ENCODE measurements at places on chromosomes 3 and 15. TPM values are rescaled to one million over a fixed set of nuclear protein-coding genes. Genes with fewer than 3 reads are reported as not detected.

The ZBTB47 gene
- total RNA-seq: 4.2 TPM

The NRROS gene
- 2.8 TPM for total RNA-seq

The PLAAT1 gene
- total RNA-seq: 5.6 TPM

The SMCO1 gene
- total RNA-seq: not detected

The NT5DC2 gene
- 444 TPM for total RNA-seq

The P2RY1 gene
- 6.4 TPM for total RNA-seq

The STAB1 gene
- 0.90 TPM for total RNA-seq

The NEK10 gene
- 0.66 TPM for total RNA-seq

The SEMA5B gene
- 9.4 TPM for total RNA-seq

The FAM107A gene
- 0.13 TPM for total RNA-seq

The SERPINI2 gene
- not detected for total RNA-seq

- no peak for DNase-seq
Measured at GRCh38 chr3:65112751-65113300, 425.0 kb upstream of the ADAMTS9 start.

DNA sequence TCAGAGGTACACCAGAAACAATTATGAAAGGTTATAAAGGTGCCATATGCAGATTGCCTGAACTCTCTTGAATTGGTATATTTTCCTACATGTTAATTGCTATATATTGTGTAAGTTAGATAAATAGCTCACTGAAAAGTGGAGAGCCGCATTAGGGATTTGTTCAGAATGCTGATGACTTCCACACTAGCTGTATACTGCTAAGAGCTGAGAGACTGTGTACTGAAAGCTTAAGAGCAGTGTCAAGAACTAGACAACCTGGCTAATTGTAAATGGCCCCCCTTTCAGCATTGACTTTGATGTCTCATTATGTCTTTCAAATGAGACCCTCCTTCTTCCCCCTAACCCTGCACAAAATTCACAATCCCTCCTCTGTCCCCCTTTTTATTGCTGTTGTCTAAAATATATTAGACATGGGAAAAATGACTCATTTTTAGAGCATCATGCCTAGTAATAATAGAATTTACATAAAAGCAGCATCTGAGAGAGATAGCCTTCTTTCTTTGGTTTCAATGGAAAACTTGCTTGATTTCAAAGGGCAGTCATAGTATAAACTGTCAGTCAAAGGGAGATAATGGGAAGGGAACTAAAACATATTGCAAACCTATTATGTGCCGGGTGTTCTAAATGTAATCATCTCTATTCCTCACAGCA lies 34.7 kb upstream of the GREM1 start:
- no peak for DNase-seq

- DNase-seq: peak; percentile 70
Measured at GRCh38 chr15:71085809-71086208, 29.5 kb upstream of the THSD4 start.

- no peak for DNase-seq
Measured at GRCh38 chr15:22253676-22254408, 173.5 kb downstream of the OR4M2 start.

- no peak for DNase-seq
Measured at GRCh38 chr3:177335728-177336127, 138.4 kb upstream of the TBL1XR1 start.

- peak; percentile 78 for DNase-seq
Measured at GRCh38 chr3:52820736-52821135, 9.7 kb downstream of the ITIH4 start.

DNA sequence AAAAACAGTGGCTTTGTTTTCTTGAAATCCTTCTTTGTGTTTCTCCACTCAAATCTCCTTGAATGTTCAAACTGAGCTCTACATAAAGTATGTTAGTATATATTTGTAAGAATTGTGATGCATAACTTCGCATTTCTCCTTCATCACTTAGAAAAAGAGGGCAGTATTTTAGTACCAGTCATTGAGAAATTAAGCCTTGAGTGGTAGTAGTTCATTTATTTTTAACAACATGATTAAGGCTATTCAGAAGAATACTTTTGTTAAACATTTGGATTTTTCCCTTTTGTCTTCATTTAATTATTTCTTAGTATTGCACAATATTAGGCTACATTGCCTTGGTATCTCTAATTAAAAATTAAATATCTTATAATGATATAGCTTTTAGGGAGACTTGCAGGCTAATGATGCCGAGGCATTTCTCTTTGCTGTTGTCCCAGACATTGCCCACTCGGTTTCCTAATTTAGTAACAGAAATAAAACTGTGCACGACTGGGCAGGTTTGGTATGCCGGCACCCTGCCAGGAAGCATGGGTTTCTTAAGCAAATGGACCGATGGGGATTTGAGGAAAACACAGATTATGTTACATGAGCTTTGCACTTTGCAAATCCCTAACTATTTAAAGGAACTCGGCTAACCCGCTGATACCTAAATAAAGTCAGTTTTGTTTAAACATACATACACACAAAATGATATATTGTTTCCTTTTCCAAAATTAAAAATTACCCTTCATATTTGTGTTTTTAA lies 54.7 kb downstream of the LRRC28 start:
- no peak for DNase-seq

DNA sequence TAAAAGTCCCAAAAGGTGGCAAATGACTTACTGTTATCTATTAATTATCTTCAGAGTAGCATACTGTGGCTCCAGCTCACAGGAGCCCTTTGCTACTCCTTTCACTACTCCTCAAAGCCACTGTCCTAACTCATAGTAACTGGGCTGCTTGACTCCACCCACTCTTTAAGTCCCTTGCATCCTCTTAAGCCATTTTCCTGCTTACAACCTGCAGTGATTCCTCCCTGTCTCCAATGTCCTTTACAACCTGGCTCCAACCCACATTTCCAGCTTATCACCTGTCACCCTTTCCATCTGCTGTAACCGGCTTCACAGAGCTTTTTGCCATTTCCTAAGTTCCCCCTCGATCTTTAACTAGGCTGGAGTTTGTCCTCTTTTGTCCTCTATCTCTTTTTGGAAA lies 388.1 kb downstream of the FGF12 start:
- DNase-seq: peak; percentile 36

DNA sequence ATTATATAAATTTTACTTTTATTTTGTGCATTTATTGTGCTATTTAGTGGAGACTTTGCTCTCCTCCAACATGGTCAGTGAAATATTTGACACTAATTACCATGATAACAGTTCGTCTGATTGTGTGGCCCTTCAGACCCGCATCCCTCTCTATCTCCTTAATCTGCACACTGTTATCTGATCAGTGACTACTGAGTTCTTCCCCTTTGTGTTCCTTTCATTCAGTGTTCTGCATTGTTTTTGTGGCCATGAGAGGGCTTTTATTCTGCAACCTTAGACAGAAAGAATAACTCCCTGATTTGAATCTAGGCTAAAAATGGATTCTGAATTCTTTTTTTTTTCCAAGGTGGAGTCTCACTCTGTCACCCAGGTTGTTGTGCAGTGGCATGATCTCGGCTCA lies 11.9 kb upstream of the FMN1 start:
- DNase-seq: no peak

- no peak for DNase-seq
Measured at GRCh38 chr3:87076946-87077345, 86.0 kb upstream of the VGLL3 start.

GRCh38 chr3:187782006-187782405 lies 36.7 kb upstream of the BCL6 start:
- DNase-seq: no peak

- no peak for DNase-seq
Measured at GRCh38 chr15:49900006-49900902, 218.8 kb downstream of the ATP8B4 start.

DNA sequence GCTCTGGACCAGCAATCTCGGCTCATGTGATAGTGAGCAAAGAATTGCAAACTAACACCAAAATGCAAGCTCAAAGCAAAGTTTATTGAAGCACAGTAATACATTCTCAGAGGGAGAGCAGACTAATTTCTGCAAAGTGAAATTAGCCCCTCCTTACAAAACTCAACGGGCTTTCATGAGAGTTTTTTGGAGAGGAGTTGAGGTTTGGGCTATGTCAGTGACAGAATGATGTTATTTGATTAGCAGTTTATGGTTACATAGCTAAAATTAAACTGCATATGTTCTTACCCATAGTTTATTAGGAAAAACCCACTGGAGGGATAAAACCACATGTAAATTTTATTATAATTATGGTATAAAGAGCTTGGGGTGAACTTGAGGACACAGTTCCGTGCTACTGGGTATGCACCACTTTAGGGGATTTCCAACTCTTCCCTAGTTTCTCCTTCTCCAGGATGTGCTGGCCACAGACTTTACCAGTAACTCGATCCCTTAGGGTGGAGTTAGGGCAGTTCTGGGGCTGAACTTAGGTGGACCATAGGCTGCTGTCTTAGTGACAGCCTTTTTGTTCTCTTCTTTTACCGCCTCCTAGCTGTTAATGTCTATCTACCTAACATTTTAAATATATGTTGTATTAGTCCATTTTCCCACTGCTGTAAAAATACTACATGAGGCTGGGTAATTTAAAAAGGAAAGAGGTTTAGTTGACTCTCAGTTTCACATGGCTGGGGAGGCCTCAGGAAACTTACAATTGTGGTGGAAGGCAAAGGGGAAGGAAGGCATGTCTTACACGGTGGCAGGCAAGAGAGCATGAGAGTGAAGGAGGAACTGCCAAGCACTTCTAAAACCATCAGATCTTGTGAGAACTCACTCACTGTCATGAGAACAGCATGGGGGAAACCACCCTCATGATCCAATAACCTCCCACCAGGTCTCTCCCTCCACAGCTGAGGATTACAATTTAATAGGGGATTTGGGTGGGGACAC lies 8.9 kb upstream of the AADACL2 start:
- DNase-seq: no peak

GRCh38 chr3:113697500-113698090 lies 1.2 kb upstream of the USF3 start:
- DNase-seq: no peak

DNA sequence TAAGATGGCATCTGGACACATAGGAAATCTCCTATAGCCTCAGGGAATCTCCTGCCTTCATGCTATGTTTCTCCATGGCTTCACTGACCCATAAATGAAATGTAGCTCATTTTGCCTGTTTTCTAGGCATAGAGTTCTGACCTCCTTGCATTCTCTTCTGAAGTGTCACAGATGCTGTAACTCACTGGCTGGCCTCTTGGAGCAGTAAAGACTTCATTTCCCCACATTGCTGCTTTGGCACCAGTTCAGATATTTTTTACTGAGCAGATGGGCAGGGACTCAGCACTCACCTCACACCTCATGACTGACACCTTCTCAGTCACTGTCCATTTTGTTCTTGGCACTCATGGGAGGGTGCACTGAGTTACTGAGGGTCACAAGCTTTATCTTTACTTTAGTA lies 286.7 kb upstream of the TGFBR2 start:
- peak; percentile 56 for DNase-seq

GRCh38 chr15:33150431-33150941 lies 44.0 kb downstream of the FMN1 start:
- DNase-seq: no peak
